ENCODE measurements at places on chromosomes 11 and 22.

GRCh38 chr11:28077521-28077920 is 30.4 kb downstream of the KIF18A start:
- no peak for DNase-seq

GRCh38 chr11:2269601-2270321 is 627 bp downstream of the ASCL2 start:
- peak; percentile 39 for DNase-seq

- no peak for DNase-seq
These were observed 304.8 kb upstream of the PITPNB start for GRCh38 chr22:28223826-28224225.

DNA sequence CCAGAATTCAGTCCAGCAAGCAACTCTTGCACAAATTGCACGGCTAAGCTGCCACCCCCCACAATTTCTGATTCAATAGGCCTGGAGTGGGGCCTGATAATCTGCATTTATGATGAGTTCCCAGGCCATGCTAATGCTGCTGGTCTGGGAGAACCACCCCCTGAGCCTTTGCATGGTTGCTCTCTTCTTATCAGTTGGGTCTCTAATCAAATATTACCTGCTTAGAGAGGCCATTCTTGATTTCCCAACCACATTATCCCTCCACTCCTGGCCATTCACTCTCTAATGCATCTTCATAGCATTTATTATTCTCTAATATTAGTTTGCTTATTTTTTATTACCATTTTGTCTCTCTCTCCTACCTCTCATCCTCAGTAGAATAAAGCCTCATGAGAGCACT is 99.5 kb downstream of the NAV2 start:
- DNase-seq: no peak

DNA sequence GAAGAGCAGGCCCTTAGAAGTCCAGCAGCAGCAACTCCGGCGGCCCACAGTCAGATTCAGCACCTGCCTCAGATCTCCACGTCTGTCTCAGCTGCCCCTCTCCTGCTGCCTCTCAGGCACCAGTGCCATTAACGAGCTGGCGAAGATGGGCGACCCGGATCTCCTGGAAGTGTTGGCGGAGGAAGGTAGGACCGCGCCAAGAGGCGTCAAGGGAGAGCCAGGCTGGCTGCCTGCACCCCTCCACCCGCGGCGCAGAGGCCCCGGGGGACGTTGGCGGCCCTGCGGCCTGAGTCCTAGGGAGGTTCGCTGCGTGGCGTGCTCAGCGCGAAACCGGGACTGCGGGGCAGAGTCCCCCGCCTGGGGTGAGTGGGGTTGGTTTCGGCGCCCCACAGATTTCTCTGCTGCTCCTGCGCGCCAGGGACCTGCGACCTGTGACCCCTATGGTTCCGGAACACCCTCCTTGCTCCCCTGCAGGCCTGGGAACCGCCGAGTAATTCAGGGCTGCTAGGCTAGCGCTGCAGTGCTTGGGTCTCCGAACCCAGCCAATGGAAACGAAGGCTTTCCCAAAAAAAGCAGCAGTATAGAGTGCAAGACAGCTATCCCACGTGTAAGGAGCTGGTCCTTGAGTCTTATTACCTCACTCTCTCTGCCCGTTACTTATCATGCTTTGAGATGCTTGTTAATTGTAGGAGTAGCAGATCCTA is 615 bp downstream of the ANO5 start:
- no peak for DNase-seq

DNA sequence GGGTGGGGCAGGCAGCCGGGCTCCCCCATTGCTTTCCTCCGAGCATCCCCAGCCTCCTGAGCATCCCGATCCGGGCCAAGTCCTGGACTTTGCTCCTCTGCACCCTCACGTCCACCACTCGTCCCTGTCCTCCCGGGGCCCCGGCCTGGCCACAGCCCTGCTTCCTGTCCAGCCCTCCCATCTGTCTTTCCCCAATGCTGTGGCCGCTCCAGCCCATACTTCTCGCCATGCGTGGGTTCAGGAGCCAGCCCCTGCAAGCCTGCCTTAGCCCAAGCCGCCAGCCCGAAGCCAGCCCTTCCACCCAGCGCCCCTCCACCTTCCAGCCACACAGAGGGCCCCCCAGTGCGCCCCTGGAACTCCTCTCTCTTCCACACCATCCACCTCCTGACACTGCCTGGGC is 23.8 kb downstream of the MRPL23 start:
- no peak for DNase-seq

DNA sequence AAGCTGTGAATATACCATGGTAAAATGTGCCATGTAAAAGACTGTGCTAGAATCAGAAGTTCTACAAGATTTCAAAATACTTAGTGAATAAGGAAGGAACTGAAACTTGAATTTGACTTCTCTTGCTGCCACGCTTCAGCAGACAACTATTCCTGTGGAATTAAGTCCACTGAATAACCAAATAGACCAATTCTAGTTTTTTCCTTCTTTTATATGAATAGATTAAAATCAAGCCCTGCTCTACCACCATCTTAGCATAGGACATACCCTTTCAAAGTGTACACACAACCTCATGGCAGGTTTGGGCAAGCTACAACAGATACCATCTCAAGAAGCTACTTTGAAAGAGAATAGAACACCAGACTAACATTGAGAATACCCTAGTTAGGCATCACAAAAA is 23.4 kb upstream of the CLNS1A start:
- no peak for DNase-seq

DNA sequence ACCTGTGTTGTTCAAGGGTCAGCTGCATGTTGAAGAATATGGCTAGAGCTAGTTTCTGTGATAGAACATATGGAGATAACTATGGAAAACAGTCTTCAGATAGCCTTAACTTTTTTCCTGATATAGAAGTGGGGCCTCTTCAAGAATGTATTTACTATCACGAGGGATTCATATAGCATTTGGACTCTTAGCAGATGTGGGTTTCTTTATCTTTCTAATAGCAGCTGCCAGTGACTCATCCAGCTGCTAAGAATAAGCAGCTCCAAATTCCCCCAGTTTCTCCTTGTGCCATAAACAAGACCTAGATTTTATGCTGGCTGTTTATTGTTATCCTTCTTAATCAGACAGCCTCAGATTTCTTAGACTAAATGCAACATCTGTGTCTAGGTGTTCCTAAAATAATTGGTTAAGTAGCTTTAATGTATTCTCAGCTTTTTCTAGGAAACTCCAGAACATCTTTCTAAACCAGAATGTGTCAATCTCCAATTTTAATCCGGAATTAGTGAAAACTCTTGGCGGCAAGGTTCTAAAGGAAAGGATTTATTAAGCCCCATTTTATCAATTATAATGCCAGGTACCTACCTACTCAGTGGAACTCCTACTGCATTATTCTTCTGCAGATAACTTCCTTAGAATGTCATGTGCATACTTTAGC is 119.8 kb downstream of the CSTPP1 start:
- DNase-seq: no peak

DNA sequence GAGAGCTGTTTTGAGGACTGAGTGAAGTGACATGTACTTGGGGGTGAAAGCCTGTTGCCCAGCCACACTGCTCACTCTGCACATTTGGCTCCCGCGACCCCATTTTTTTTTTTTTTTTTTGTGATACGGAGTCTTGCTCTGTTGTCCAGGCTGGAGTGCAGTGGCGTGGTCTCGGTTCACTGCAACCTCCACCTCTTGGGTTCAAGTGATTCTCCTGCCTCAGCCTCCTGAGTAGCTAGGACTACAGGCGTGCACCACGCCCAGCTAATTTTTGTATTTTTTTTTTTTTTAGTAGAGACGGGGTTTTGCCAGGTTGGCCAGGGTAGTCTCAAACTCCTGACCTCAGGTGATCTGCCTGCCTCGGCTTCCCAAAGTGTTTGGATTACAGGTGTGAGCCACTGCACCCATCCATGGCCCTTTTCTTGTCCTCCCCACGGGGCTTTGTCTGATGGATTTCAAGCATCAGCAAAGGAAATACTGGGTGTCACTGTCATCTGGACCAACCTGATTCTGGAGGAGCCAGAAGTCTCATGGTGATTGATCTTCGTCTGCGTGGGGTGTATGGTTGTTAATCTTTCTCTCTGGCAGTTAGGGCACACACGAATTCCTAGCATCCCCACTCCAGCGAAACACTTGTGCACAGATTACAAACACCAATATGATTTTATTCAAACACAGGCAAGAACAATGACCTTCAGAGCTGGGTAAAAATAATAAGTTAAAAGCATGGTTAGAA is 3.4 kb upstream of the UCP3 start:
- no peak for DNase-seq

Data from naive thymus-derived CD4-positive, alpha-beta T cell (primary cell).